ENCODE measurements at places on chromosomes 13 and 19.

DNA sequence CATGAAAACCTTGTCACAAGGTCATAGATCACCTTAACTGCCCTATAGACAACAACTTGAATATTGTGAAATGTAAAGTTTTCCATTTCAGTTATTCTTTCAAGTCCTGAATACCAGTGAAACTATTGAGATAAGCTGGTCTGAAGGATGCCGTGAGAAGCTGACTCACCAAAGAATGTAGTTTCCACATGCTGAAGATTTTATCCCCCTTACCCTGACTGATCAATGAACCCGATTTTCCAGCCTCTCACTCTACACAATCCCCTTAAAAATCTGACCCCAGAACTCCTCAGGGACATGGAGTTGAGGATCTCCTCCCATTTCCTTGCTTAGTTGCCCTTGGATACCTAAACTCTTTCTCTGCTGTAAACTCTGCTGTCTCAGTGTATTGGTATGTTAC is 67.5 kb downstream of the POSTN start:
- DNase-seq = no peak

GRCh38 chr13:25943658-25944057 is 108.2 kb downstream of the SHISA2 start:
- no peak for DNase-seq

- DNase-seq = no peak
Measured at GRCh38 chr13:77898097-77898496, 20.5 kb downstream of the EDNRB start.

DNA sequence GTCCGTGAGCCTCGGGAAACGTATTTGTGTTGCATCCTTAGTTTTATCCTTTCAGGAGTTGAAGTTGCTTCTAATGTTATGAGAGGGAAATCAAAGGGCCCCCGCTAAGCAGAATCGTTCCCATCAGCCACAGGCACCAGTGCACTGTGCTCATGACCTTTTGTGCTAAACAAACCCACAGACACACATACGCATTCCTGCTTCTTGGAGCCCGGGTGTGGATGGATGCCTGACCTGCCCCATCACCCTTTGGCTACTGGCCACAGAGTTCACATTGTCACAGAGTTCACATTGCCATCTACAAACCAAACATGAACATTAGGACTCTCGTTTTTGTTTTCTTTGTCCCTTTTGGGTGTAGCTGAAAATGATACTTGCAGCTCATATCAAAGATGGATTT is 47.2 kb downstream of the CHST8 start:
- no peak for DNase-seq

- DNase-seq = no peak
Measured at GRCh38 chr13:51645154-51645650, 60.9 kb downstream of the WDFY2 start.

DNA sequence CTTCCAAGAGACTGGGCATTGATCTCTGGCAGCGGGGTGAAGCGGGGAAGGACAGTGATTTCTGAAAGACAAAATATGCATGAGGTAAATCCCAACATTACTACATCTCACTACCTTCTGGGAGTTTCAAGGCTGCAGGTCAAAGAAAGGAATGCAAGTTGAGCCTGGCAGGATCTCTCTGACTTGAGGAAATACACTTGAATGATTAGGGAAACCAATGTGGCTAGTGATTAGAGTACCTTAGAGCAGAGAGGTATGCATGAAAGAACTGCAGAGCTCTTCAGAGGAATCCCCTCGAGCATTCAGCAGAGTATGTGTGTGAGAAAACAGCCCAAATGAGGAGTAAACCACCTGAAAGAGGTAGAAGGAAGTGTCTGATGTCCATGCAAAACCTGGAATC is 2874.1 kb upstream of the PCDH20 start:
- DNase-seq = no peak

GRCh38 chr13:45297456-45298205 is 43.4 kb downstream of the TPT1 start:
- DNase-seq = no peak

- DNase-seq = no peak
Measured at GRCh38 chr13:103487841-103488240, 421.6 kb upstream of the SLC10A2 start.

Data from activated CD8-positive, alpha-beta memory T cell treated with anti-CD3 and anti-CD28 coated beads, Interleukin-2, amount 50 U/mL, for 48 hours (primary cell).